ENCODE measurements at places on chromosomes 2 and 18. TPM values are rescaled to one million over a fixed set of nuclear protein-coding genes. Genes with fewer than 3 reads are reported as not detected.

GAREM2 gene
- 1.6 TPM for total RNA-seq

MSH6 gene
- 15.8 TPM for total RNA-seq

FBXO41 gene
- 11.2 TPM for total RNA-seq

UPP2 gene
- not detected for total RNA-seq

C2orf66 gene
- 0.78 TPM for total RNA-seq

TCF23 gene
- total RNA-seq = under 0.01 TPM

CNTNAP5 gene
- total RNA-seq = 0.26 TPM

ADD2 gene
- total RNA-seq = 2.3 TPM

- DNase-seq = no peak
These were observed 24.0 kb downstream of the ZNF385B start for GRCh38 chr2:179837408-179837807.

DNA sequence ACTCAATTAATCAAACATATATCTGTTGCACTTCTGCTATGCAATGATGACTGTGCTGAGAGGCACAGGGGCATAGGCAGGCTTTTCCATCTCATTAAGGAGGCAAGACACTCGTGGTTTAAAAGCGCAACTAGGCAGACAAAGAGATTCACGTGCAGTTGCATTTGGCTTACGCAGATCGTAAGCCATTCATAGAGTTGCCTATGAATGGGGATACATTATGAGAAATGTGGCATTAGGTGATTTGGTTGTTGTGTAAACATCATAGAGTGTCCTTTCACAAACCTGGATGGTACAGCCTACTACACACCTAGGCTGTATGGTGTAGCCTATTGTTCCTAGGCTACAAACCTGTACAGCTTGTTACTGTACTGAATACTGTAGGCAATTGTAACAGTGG is 284.7 kb downstream of the DCC start:
- DNase-seq = no peak

DNA sequence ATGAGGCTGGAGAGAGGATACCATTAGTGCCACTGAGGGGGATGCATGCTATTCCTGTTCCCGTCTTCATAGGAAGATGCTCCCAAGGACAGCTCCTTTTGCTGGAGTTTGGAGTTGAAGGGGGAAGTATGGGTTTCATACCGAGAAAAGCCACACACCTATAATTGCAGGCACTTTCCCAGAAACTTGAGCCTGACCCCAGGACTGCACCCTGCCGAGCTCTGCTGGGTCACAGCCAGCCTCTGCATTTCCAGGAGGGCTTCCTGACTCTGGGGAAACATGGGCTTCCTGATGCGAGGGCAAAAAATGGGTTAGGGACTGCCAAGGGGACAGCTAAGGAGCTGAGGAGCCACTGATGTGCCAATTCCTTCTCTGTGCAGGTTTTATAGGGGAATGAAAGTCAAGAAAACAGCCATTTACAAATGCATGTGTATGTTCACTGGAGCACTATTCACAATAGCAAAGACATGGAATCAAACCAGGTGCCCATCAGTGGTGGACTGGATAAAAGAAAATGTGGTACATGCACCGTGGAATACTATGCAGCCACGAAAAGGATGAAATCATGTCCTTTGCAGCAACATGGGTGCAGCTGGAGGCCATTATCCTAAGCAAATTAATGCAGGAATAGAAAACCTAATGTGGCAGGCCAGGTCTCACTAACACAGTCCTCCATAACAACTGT is 104.5 kb downstream of the ACAA2 start:
- DNase-seq = no peak

DNA sequence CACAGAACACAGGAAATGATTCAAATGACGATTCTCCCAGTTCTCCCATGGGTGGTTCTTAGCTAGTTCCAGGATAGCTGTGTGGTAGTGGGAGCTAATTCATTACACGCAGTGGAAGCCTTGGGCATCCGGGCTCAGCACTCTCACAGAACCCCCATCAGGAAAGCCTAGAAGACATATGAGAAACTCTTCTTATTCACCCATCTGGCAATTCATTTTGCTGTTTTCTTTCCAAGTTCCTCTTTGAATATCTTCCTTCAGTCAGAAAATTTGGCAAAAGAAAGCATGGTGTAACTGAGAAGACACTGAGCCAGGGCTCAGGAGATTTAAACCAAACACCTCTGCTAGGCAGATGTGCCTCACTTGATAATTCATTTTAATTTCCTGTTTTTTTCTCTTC is 85.2 kb upstream of the FN1 start:
- no peak for DNase-seq

DNA sequence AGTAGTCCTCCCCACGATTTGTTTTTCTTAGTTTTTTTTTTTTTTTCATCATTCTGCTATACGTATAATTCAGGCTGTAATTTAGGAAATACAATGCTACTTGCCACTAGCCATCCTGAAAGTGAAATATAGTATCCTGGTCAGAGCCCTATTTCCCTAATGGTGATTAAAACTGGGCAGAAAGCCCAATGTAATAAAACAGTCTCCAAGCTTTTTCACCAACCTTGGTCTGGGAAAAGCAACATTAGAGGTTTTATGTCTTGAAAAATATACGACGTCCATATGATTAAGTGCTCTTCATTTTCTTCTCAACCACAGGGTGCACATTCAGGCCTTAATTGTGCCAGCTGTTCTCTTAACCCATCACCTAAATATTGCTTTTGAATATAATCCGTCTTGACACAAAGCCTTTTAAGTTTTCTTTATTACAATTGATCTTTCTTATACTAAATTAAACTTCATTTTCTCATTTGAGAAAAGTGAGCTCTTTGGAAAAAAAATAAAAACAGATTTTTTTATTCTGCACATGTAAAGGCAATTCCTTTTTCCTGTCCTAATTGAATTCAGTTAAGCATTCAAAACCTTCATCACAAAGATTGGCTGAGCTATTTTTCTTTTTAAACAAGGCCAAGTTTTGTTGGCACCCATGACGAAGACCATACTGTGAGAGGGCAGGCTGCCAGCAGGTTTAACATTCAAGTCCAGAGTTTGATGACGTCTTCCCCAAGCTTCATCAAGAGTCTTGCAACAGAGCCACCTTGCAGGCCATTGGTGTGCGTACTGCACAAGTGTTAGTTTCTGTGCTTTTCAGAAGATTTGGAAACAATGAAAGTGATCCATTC is 52.7 kb downstream of the MAP2 start:
- DNase-seq = peak; percentile 80

DNA sequence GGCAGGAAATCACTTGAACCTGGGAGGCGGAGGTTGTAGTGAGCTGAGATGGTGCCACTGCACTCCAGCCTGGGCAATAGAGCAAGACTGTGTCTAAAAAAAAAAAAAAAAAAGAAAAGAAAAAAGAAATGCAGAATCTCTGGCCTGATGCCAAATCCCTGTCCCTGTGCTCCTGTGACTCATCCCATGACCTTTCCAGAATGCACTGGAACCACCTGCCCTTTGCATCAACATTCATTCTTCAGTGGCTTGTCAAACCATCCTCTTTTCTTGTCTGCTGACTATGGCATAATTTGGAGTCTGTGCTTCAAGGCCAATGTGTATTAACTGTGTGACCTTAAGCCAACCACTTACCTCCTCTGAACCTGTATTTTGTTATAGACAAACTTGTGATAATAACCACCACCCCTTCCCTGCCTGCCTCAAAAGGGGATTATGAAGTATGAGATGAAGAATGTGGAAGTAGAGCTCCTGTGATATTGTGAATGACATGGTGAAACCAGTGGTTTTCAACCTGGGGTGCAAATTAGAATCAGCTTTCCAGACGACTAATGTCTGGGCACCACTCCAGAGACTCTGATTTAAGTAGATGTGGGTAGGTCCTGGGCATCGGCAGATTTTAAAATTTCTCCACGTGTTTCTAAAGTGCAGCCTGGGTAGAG is 189.3 kb downstream of the CLIP4 start:
- DNase-seq = no peak

- no peak for DNase-seq
These were observed 746.1 kb downstream of the LRP1B start for GRCh38 chr2:141384676-141385075.

- no peak for DNase-seq
These were observed 193.8 kb downstream of the LRRTM4 start for GRCh38 chr2:77328134-77328931.

- no peak for DNase-seq
These were observed 12.6 kb downstream of the NOP58 start for GRCh38 chr2:202278036-202278760.

DNA sequence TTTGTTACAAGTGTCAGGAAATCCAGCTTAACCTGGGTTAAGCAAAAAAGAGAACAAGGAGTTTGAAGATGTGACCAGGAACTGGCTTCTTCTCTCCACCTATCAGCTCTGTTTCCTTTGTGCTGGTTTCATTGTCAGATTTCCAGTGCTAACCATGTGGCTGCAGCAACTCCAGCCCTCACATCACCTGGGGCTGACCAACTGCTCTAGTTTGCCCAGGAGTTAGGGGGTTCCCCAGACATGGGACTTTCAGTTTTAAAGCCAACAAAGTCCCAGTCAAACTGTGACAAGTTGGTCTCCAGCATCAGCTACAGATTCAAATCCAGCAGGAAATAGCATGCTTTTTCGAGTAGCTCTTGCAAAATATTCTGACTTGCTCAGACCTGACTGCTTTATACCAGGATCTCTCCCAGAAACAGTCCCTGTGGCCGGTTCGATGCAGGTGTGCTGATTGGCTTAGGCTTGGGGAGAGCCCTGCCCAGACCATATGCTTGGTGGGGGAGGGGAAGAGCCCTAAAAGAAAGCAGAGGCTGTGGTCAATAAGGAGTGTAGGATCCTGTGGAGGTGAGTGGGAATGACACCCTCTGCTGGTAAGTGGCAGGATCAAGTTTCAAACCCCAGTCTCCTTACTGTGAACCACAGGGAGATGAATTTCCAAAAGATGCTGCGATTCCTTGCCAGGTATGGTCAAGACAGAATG is 49.5 kb downstream of the KCNE4 start:
- DNase-seq = peak; percentile 57
